ENCODE measurements at places on chromosomes 1 and 21.

DNA sequence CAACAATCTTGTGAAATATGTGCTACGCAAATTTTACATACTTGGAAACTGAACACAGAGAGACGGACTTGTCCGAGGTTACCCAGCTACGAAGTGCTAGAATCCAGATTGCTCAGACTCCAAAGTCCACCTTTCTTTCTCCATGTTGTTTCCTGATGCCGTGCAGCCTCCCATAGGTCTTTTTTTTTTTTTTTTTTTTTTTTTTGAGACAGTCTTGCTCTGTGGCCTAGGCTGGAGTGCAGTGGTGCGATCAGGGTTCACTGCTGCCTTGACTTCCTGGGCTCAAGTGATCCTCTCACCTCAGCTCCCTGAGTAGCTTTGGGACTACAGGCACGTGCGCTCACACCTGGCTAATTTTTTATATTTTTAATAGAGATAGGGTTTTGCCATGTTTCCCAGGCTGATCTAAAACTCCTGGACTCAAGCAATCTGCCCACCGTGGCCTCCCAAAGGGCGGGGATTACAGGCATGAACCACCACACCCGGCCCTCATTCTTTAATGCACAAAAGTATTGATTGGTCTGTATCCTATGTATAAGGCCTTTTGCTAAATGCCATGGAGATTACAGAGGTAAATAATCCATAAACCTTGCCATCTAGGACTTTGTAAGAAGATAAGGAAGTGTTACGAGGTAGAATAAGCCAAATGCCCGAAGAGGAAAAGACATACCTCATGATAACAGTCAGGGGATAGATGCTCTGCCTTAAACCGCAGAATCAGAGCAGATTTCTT lies 92.8 kb downstream of the C1orf21 start:
- DNase-seq: no peak

- DNase-seq: peak; percentile 45
Measured at GRCh38 chr1:232634096-232634495, 4.2 kb upstream of the SIPA1L2 start.

DNA sequence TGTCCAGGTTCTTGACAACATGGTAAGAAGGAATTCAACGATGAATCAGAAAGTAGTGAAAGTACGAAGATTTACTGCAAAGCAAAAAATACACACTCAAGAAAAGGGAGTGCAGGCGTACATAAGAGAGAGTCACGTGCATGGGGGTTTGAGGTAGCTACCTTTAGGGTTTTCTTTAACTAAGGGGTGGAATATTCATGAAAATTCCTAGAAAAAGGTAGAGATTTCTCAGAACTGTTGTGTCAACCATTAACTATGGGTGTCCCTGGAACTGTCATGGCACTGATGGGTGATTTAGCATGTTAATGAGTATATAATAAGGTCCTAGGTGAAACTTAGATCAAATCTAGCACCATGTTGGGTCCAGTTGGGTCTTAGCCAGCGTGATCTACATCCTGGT lies 22.5 kb upstream of the SYDE2 start:
- no peak for DNase-seq

DNA sequence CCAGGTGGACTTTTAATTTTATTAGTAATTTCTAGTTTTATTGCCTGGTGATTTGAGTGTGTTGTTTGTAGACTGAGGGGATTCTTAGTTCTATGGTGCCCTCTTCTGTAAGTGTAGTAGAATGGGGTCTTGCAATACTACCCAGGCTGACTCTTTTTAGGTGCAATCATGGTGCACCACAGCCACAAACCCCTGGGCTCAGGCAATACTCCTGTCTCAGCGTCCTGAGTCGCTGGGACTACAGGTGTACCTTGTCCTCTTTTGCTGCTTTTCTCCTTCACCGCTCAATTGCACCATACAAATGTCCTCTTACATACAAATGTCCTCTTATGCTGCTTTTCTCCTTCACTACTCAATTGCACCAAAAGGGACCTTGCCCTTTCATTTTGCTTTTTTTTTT lies 43.1 kb downstream of the SCP2 start:
- no peak for DNase-seq

DNA sequence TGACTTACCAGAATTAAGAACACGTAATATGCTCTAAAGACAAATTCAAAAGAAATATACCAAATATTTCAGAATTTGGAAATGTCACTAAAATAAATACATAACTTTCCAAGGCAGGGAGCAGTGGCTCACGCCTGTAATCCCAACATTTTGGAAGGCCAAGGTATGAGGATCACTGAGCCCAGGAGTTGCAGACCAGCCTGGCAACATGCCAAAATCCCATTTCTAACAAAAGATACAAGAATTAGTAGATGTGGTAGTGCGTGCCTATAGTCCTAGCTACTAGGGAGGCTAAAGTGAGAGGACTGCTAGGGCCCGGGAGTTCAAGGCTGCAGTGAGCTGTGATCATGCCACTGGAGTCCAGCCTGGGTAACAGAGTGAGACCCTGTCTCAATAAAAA lies 11.7 kb downstream of the LUZP1 start:
- DNase-seq: no peak

- DNase-seq: no peak
Measured at GRCh38 chr21:14987370-14988170, 77.2 kb downstream of the NRIP1 start.

- no peak for DNase-seq
Measured at GRCh38 chr1:226108935-226109828, 46.7 kb downstream of the H3-3A start.

- no peak for DNase-seq
Measured at GRCh38 chr1:219988387-219988786, 57.9 kb downstream of the EPRS1 start.

- DNase-seq: peak; percentile 51
Measured at GRCh38 chr1:119743776-119744597, 24.7 kb downstream of the HMGCS2 start.

- no peak for DNase-seq
Measured at GRCh38 chr1:156600733-156601121, 552 bp downstream of the GPATCH4 start.

- no peak for DNase-seq
Measured at GRCh38 chr1:54479841-54480524, 68.0 kb upstream of the ACOT11 start.

DNA sequence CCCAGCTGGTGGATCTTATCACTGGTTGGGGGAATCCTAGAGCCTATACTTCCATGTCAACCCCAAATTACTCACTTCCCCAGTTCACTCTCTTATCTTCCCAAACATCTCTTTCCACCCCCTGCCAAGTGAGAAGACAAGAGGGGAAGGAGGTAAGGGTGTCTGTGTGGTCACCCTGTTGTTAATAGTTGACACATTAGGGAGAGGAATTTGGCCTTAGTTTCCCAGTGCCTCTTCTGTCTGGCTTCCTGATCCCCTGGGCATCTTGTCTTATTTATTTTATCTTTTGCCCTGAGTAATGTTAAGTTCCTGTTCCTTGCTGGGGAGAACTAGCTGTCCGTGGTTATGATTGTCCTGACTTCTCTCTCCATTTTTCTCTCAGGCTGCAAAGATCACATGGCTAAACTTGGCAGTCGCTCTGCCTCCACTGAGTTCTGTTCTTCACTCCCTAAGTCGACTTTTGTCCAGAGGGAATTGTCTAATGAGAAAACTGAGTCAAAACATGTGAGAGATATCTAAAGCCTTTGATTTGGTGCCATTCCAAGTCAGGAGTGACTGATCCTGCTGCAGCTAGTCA lies 157.1 kb upstream of the SYT6 start:
- no peak for DNase-seq

- DNase-seq: no peak
Measured at GRCh38 chr1:222372221-222372620, 175.7 kb downstream of the HHIPL2 start.

DNA sequence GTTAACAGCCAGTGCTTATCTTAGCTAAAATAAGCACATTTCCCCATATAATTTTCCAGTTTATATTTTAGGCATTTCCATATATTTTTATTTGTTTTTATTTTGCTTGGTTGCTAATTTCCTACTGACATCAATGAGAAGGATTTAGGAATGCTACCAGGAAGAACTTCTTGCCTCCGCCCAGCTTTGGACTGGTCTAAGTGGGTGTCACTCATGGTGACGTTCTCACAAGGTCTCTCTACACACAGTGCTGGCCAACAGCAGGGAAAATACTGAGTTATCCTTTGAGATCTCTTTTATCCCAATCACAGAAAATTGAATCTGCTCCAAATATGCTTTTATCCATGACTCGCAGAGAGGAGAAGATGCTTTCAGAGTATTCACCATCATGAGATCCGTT lies 13.2 kb downstream of the MX1 start:
- DNase-seq: no peak

DNA sequence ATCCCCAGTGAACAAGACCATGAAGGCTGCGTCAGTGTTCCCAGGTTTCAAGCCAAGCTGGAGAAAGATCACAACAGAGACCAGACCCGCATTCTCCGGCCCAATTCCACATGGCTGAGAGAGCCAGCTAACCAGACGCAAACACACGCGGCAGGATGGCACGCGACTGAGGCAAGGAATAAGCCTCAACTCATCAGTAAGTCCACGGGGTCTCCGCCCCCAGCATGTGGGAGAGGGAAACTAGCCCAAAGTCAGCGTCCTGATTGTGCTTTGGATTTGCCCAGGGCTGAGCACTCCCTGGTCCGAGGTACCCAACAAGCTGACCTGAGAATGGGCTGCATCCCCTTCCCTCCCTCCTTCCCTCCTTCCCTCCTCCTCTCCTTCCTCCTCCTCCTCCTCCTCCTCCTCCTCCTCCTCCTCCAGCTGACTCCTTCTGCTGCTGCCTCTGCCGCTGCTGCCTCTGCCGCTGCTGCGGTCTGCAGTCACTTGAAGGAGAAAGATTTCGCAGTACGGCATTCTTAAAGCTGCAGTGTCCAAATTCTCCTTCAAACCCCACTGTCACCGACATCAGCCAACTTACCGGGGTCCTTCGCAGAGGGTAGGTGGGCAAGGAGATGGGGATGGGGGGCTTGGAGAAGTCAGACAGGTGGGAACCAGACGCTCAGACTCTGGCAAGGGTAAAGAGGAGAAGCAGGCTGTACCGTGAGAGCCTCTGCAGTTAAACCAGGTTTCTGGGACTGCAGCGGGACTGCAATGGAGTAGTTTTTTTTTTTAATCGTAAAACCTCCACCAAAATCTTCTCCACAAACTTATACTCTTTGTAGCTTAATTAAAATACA lies 33.0 kb upstream of the H6PD start:
- DNase-seq: no peak

GRCh38 chr1:41792485-41792770 lies 126.3 kb downstream of the HIVEP3 start:
- no peak for DNase-seq

- no peak for DNase-seq
Measured at GRCh38 chr1:59008599-59009347, 224.9 kb upstream of the JUN start.

GRCh38 chr1:171919891-171920887 lies 78.9 kb downstream of the DNM3 start:
- no peak for DNase-seq

DNA sequence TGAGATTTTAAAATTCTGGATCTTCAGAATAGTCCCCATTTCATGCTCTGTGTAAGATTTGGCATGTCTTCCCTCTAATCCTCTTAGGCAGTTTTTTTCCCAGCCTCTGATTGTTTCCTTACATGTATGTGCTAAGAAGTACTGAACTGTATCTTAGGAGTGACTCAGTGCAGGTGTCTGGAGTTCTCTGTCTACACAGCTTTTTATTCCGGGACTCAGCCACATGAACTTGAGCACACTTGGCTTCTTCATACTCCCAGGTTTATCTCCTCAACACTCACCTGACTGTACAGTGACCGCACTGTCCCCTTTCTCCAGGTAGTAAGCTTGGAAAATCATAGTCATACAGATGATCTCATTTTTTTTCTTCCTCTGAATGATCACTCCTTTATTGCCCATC lies 50.7 kb downstream of the SYT14 start:
- no peak for DNase-seq

- no peak for DNase-seq
Measured at GRCh38 chr1:206686478-206687249, 2.0 kb downstream of the MAPKAPK2 start.

- DNase-seq: no peak
Measured at GRCh38 chr1:212294983-212295382, 9.8 kb downstream of the PPP2R5A start.

- no peak for DNase-seq
Measured at GRCh38 chr1:28296401-28297261, 32.2 kb upstream of the MED18 start.

DNA sequence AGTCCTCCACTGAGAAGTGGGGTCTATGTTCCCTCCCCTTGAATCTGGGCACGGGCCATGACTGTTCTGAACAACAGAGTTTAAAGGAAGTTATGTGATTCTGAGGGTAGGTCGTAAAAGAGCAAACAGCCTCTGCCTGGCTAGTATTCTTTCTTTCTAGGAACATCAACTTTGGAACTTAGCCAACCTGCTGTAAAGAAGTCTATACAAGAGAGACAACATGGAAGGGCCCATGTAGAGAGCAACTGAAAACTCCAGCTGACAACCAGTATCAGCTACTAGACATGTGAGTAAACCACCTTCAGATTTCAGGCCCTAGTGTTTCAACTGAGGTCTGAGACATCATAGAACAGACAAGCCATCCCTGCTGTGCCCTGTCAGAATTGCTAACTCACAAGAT lies 7.5 kb downstream of the SELENOF start:
- DNase-seq: no peak

GRCh38 chr21:40846103-40846502 lies 855 bp downstream of the DSCAM start:
- no peak for DNase-seq

DNA sequence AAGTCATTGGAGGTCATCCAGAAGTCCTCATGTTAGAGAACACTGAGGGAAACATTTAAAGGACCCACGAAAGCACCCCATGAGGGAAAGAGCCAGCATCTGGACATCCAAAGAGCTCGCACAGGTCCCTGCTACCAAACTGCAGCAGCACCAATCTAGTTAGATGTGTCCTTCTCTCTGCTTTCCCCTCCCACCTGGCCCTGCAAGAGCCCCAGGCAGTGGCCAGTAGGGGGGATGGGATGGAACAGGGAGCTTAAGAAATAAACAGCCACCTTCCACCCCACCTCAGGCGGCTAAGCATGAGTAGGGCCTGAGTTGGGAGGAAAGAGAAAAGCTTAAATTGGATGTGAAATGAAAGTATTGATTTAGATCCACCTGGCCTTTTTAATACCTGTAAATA lies 175.9 kb upstream of the KCND3 start:
- no peak for DNase-seq

- DNase-seq: no peak
Measured at GRCh38 chr1:166915941-166916340, 39.9 kb upstream of the TADA1 start.

DNA sequence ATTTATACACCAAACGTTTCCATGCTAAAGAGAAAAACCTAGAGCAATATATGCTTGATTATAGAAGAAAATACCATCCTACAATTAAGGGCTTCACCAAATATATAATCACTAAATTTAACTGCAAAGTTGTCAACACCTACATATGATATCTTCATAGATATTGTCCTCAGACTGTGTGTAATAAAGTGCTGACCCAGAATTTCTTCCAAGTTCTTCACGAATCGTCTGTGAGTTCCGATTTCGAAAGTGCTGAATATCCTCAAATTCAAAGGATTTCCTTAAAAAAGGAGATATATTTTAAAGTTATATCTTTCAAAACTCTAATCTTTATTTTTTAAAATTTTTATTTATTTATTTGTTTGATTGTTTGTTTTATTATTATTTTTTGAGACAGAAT lies 41.9 kb upstream of the BCAS2 start:
- no peak for DNase-seq

- no peak for DNase-seq
Measured at GRCh38 chr1:198068285-198068684, 88.5 kb upstream of the NEK7 start.
